ENCODE measurements at places on chromosomes 13 and 19.

GRCh38 chr19:34181111-34181864 lies 9.0 kb downstream of the LSM14A start:
- DNase-seq: no peak

GRCh38 chr13:110936519-110936918 lies 21.6 kb upstream of the ANKRD10 start:
- no peak for DNase-seq

DNA sequence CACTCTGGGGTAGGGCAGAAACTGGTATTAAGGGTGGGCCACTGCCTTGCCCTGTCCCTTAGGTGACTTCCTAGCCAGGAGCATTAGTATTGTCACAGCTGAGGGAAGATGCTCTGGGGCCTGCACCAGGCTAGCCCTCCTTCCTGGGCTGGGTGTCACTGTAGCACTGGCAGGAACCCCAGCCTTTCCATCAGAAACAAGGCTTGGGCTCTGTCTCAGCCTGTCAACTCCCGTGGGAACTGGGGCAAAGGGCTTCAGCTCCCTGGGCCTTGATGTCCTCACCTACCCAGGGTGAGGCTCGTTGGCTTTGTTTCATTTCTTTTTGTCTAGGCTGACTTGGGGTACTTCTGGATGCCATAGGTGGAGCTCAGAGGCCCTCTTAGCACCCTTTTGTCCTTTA lies 18.0 kb downstream of the PAF1 start:
- no peak for DNase-seq

DNA sequence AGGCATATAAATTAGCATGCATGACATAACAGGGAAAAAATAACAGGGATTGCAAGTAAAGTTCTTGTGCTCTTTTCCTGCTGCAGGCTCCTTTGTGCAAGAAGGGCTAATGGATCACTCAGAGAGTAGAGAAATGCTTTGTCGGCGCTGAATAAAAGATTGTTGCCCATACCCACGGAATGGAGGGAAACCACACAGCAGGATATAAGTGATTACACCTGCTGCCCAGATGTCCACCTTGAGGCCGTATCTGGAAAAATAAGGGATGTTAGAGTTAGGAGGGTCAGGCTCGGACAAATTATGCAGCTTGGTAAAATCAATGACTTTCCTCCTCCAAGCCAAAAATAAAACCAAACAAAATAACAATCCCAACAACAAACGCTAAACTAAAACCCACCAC lies 322.3 kb downstream of the DCLK1 start:
- no peak for DNase-seq

GRCh38 chr13:79448413-79448812 lies 32.5 kb upstream of the NDFIP2 start:
- no peak for DNase-seq

GRCh38 chr19:5064896-5065295 lies 96.0 kb downstream of the KDM4B start:
- no peak for DNase-seq

- no peak for DNase-seq
Observed at GRCh38 chr19:47081095-47081494, 32.5 kb downstream of the ZC3H4 start.

- no peak for DNase-seq
Observed at GRCh38 chr19:6103217-6103644, 7.1 kb downstream of the RFX2 start.

DNA sequence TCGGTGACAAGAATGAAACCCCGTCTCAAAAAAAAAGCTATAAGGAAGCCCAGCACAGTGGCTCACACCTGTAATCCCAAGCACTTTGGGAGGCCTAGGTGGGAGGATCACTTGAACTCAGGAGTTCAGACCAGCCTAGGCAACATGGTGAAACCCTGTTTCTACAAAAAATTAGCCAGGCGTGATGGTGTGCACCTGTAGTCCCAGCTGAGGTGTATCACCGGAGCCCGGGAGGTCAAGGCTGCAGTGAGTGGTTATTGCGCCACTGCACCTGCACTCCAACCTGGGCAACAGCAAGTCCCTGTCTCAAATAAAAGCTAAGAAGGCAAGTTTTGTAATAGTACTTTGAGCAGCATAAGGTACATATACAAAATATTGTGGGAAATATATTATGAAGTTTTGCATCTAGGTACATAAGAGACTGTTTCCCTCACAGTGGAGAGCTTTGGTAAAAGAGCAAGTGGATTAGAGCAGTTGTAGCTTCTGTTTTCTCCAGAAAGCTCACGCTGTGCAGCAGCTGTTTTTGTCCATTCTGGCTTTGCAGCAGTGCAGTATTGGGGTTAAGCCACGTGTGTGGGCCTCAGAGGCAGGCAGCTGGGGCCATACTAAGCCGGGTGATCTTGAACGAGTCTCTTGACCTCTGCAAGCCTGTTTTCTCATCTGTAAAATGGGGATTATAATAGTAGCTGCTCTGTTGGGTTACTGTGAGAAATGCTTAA lies 35.4 kb downstream of the ARHGAP35 start:
- DNase-seq: no peak

GRCh38 chr19:31118287-31118955 lies 230.8 kb downstream of the TSHZ3 start:
- DNase-seq: no peak

GRCh38 chr13:24050292-24050711 lies 110.2 kb upstream of the SPATA13 start:
- no peak for DNase-seq

GRCh38 chr13:21020176-21020575 lies 41.2 kb downstream of the LATS2 start:
- no peak for DNase-seq

DNA sequence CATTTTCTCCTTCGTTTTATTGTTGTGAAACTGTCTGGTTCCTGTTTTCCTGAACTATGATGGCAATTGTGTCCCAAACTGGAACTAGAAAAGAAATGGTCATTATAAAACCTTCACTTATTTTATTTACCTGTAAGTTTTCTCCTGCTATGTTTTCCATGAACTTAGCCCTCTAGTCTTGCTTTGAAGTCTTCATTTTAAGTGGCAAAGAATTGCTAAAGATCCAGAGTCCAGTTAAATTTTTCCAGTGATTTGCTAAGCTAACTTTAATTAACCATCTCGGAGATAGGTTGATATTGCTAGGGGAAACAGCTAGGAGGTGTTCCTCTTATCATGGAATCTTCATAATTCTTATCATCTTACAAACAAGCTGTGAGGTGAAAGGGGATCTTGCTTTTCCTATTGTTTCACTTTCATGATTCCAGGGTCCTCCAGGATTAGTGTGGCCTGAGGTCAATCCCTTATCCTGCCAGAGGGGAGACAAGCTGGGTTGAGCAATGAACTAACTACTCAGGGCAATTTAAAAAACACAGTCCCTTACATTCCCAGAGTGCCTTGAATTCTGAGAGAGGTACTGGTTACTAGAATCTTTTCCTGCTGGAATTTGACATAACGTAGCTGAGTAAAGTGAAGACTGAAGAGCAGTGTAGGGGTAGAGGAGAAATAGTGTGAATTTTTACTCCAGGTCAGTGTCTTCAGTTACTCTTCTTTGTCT lies 112.5 kb downstream of the ESD start:
- no peak for DNase-seq

GRCh38 chr13:103157016-103157415 lies 90.8 kb upstream of the SLC10A2 start:
- no peak for DNase-seq

DNA sequence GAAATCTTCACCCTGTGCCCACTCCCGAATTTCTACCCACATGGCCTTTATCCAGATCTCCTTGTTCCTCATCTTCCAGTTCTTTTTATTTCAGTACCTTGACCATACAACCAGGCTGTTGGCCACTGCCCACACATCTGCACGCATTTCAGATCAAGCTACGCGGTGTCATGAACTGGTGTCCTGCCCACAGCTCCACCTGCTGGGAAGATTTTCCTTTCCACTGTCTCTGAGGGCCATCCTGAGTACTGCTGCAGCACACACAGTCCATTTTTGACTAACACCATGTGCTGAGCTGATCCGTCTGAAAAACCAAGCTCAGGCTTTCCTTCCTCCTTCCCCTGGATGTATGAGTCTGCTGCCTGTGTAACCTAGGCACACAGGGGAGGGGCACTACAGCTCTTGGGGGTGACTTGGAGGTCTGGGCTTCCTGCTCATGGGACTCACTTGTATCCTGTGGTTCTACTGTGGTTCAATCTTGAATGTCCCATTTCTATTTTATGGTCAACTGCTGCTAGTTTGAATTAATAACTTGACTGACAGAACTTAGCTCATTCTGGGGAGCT lies 71.9 kb downstream of the WASF3 start:
- DNase-seq: no peak

DNA sequence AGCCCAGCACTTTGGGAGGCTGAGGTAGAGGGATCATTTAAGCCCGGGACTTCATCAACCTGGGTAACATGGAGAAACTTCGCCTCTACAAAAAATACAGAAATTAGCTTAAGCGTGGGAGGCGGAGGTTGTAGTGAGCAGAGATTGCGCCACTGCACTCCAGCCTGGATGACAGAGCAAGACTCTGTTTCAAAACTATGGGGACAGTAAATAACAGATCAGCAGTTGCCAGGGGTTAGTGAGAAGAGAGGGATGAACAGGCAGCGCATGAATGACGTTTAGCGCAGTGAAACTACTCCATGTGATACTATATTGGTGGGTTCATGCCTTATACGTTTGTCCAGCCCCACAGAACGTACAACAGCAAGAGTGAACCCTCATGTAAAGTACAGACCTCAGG lies 7.1 kb upstream of the ICAM3 start:
- no peak for DNase-seq

DNA sequence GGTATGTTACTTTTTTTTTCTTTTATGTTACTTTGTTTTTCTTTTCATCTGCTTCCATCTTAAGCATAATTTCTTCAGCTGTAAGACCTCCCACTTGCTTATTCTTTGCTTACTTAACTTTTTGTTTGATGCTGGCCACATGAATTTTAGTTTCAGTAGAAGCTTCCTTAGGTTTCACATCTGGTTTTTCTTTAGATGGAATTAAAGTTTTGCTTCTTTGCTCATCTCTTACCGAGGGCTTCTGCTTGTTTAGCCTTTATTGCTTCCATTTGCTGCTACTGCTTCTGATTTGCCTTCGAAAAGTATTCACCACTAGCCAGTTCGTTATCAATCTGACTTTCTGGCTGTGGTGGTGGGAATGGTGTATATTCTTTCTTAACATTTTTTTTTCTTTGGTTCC lies 90.9 kb downstream of the GJA3 start:
- DNase-seq: no peak

- DNase-seq: no peak
Observed at GRCh38 chr13:52411629-52412028, 5.7 kb upstream of the THSD1 start.

DNA sequence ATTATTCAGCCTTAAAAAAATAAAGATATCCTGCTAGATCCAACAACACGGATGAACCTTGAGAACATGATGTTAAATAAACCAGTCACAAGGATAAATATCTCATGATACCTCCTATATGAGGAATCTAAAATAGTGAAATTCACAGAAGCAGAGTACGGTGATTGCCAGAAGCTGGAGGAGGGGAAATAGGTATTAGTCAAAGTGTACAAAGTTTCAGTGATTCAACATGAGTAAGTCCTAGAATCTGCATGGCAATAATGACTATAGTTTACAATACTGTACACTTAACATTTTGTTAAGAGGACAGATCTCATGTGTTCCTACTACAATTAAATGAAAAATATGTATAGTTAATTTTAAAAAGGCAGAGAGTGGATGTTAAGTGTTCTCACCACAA lies 206.6 kb upstream of the SLC10A2 start:
- DNase-seq: no peak

GRCh38 chr13:72983085-72983768 lies 75.6 kb upstream of the KLF5 start:
- DNase-seq: no peak

DNA sequence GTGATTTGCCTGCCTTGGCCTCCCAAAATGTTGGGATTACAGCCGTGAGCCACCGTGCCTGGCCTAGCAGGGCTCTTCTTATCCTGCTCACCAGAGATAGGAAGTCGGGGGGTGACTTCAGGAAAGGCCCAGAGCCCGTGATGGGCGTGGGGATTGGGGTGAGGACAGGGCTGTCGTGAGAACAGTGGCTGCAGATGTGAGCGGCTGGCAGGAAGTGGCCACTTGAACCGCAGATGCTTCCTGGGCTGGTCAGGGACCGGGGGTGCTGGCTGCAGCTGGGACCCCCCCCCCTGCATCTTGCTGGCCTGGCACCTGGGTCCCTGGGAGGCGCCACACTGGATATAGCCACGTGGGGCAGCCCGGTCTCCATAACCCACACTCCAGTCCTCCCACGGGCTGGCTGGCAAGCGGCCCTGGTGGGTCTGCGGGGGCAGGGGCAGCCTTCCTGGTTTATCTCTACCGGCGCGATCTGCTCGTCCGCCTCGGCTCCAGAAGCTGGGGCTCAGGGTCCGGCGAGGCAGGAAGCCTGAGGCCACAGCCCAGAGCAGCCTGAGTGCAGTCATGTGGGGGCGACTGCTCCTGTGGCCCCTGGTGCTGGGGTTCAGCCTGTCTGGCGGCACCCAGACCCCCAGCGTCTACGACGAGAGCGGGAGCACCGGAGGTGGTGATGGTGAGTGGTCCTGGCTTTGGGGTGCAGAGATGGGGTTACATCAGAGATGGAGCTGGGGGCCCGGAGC lies at the start of gene F2RL3:
F2RL3 (plus strand) TSS at position 371 of the 737 bp plus-strand sequence; CDS start at position 562, 191 bp downstream.
- no peak for DNase-seq

GRCh38 chr13:48707405-48707804 lies 53.7 kb downstream of the CYSLTR2 start:
- DNase-seq: no peak

DNA sequence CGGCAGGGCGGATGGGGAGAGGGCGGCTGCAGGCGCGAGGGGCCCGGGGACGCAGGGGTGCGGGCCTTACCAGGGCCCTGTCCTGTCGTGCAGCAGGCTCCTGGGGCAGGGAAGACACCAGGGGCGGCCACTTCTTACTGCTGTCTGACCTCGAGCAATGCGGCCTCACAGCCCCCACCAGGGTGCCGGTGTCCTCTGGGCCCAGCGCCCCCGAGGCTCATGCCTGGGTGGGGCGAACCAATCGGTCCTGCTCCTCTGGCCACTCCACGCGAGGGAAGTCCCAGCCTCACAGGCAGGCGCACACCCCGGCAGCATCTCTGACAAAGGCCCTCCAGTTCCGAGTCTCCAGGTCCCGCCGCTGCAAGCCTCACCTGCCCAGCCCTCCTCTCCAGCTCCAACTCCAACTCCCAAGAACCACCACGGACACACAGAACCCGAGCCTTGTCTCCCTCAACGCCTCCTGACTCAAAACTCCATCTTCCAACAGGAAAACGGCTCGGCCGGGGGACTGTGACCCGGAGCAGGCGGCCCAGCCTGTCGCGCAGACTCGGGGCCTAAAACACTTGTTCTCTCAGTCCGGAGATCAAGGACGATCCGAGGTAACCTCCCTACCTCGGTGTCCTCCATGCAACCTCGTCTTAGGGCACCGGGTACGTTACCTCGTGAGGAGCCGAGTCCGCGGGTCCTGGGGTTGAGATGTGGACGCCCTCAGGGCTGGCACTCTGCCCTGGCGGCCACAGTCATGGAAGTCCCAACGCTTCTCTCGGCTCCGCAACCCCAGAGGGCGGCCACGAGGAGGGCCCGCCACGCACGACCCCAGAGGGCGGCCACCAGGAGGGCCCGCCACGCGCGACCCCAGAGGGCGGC lies 6.5 kb downstream of the FGF22 start:
- no peak for DNase-seq

DNA sequence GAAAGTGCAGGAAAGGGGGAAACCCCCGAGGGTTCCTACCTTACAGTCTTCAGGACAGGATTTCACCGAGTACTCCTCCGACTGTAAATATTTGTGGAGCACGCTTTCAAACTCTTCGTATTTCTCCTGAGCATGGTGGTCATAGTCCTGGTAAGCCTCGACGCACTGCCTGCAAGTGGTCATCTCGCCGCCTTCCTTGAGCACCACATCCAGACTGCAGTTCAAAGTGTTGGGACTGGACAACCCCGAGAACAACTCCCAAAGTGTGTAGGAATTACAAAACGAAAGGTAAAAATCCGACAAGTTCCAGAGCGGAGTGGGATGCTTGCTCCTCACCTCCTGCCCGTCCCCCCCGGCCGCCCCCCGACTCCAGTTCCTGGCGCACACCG lies 349.7 kb downstream of the LIG4 start:
- no peak for DNase-seq

All from stimulated activated CD8-positive, alpha-beta memory T cell treated with anti-CD3 and anti-CD28 coated beads, Interleukin-4, amount 100 ng/mL, for 4 hours (primary cell).